ENCODE measurements at places on chromosomes 1 and 21.

DNA sequence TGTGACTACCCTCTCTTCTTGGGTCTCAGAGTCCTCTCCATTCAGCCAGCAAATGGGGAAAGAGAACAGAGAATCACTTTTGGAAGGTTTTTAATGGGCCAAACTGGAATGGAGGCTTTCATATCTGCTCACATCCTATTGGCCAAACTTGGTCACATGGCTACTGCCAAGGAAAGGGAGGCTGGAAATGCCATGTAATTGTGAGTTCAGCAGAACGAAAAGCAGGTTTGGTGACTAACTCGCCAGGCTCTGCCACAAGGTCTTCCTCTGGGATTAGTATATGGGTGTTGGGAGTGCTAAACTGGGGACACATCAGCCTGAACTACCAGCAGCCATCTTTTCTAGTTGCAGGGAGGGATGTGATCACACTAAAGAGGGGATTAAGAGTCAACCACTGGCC lies 19.2 kb downstream of the RD3 start:
- no peak for DNase-seq

DNA sequence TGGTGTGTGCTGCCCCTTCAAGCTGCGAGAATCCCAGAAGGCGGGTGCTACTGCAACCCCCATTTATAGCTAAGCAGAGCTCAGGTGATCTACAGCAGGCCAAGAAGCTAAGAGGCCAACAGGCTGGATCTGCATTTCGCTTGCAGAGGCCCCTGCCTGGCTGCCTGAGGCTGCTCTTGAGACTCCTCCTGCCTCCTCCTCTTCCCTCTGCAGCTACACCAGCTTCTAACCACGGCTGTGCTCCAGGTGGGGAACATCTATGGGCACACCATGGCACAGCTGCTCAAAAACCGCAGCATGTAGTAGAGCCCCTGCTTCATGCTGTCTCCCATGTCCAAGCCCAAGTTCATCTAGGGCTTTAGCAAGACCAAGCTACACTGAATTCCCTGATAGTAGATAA lies 72.9 kb upstream of the ZNF678 start:
- DNase-seq: no peak

- no peak for DNase-seq
These were observed 100.2 kb downstream of the OMA1 start for GRCh38 chr1:58446368-58446767.

GRCh38 chr21:16742131-16742641 lies 770.7 kb upstream of the CXADR start:
- DNase-seq: no peak

DNA sequence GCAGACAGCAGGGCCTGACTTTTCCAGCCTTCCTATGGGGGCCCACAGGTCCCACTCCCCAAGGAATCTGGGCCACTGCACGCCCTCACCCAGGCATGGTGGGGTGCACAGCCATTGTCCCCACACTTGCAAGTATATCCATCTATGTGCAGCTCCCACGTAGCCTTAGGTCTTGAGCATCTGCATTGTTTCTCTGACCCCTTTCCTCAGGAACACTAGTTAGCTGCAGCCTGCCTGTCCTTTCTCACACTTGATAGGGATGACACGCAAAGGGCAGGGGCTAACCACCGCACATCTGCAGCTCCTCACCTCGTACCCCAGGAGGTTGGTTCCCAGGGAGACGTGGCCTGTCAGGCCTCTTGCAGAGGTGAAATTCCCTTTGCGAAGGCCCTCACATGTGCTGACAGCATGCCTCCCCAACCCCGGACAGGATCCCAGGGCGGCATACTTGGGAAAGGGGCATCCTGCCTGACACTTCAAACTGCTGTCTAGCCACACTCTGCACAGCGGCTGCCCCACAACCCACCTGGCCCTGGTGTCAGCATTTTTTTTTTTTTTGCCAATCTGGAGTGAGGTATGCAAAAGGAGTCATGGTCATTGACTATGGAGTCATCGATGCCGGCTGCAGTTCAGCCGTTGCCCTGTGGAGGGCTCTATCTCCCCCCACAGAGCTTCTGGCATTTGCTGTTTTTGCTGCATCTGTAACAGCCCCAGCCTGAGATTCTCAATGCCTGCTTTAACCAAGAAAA lies 5.0 kb downstream of the JMJD4 start:
- DNase-seq: peak; percentile 32

DNA sequence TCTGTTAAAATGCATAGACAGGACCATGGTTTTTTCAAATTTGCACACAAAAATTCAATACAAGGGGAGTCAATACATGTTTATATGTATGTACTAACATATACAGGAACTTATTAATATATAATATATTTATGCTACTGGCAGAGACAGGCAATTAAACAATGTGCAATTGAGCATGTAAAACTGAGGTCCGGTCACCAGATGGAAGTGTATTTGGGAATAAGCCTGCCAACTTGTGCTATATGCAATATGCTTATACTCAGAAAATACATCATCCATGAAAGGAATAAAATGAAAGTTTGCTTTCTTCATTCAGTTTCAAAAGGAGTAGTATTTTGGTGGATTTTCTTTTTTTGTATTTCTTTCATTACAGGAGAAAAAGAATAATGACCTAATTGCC lies 640.2 kb upstream of the CXADR start:
- no peak for DNase-seq

GRCh38 chr1:10736634-10737586 lies 59.5 kb downstream of the CASZ1 start:
- DNase-seq: no peak

- no peak for DNase-seq
These were observed 24.4 kb upstream of the TMEM54 start for GRCh38 chr1:32925403-32926162.

DNA sequence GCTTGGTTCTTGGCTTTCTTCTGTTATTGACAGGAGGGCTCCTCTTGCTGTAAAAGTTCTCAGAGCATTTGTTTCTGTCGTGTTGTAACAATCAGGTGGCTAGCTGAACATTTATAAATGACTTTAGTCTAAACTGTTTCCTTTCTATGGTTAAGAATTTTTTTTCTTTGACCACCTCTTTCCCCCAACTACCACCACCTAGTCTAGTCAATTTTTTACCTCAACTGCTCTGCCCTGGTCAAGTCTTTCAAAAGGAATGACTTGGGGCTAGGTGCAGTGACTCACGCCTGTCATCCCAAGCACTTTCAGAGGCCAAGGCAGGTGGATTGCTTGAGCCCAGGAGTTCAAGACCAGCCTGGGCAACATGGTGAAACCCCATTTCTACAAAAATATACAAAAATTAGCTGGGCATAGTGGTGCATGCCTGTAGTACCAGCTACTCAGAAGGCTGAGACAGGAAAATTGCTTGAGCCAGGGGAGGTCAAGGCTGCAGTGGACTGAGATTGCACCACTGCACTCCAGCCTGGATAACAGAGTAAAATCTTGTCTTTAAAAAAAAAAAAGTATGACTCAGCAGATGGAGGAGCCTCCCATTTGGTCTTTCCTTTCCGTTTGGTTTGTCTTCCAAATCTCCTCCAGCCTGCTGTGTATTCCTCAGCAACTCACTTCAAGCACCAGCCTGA lies 40.7 kb downstream of the MAP3K21 start:
- DNase-seq: no peak

DNA sequence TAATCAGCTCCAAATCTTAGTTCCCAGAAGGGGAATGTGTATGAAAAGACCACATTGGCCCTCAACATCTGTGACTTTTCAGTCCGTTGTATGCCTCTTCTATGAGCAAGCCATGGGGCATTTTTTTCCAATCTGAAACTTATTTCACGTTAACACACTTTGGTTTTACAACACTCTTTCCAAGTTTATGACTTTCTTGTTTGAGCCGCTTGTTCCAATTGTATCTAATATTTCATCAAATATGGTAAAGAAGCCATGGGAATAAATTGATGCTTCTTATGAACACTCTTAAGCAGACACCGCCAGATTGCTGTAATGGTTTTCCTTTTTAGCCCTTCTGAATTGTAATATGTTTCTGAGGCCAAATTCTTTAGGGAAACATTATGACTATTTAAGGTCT lies 359.9 kb downstream of the HLX start:
- DNase-seq: no peak

DNA sequence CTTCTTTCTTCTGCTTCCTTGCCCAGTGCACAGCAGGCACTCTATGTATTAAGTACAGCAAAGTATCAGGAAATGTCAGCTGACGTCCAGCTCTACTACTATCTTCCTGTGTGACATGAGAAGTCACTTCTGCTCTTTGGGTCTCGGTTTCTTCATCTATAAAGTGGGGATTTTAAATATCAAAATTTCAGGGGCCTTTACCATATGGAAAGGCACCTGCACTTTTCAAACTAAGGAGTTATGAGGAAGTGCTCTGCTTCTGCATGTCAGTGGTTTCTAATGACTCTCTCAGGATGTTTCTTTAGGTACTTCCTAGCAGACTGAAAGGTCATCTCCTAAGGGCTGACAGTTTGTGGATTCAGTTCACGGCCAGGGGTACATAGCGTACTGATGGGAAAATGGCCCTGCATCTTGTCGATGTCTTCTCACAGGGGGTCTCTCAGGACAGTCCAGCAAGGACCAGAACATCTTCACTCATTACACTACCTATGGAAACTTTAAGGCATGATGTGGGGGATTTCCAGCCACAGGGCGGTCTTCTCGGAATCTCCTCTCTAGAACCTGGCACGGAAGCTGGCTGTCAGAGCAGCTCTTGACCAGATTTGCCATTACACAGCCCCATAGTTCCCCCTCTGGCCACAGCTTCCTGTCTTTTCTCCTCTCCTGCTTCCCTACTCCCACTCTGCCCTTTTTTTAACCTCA lies 42.0 kb upstream of the MTF1 start:
- no peak for DNase-seq

DNA sequence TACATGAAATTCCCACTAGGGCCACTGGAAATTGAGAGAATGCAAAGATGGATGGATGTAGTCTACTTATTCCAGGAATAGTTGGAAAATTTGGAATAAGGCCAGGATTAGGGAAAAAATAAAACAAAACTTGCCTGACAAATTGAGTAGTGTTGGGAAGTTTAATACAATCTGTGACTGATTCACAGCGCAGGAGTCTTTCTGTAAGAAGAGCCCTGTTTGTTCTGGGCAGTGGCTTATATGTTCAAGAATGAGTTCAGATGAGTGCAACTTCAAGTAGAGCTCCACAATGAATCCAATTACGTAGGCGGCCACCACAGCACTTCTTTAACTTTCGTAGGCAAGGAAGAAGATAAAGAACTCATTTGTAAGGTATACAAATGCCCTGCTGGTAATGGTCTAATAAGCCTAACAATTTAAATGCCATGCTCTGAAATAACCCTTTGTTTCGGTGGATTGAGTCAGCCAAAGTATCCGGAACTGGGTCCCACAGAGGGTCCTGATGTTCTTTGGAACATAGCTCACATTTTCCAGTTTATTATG lies 47.1 kb upstream of the KCNE1 start:
- no peak for DNase-seq

- peak; percentile 3 for DNase-seq
These were observed 21.5 kb upstream of the SLC44A5 start for GRCh38 chr1:75632350-75632949.

- DNase-seq: no peak
These were observed 3.1 kb downstream of the ADAMTSL4 start for GRCh38 chr1:150552128-150552910.

GRCh38 chr1:162868972-162869371 lies 8.0 kb upstream of the CCDC190 start:
- no peak for DNase-seq

GRCh38 chr1:53065391-53065790 lies 3.4 kb downstream of the PODN start:
- DNase-seq: no peak

DNA sequence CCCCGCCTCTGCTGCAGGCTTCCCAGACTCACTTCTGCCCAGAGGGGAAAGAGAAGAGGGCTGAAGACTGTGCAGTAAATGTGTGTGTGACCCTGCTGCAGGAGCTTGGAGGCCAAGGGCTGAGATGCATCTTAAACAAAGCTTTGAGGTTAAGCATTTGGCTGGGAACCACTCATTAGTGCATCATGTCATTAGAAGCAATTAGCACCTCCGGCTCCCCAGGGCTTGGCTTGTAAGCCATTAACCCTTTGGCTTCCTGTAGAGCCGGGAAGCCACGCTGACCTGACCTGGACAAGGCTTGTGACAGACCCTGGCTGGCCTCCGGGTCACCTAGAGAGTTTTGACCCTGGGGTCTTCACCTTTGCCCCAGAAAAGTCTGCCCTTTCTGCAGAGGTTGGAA lies 77.0 kb downstream of the CSMD2 start:
- no peak for DNase-seq

DNA sequence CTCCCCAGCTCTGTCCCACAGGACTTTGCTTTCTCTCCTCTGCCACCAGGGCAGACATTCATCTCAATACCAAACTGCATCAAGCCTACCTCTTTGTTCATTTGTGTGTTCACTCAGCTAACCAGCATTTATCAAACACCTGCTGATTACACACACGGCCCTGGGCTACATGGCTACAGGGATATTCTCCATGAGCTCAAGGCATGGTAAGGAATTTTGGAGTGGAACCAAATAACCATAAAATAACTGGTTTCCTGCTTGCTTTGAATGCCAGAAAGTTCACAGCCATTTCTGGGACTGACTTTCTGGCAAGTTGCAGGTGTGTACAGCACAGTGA lies 54.6 kb downstream of the LDLRAD2 start:
- no peak for DNase-seq

GRCh38 chr1:49346767-49347349 lies 570.2 kb upstream of the BEND5 start:
- no peak for DNase-seq

DNA sequence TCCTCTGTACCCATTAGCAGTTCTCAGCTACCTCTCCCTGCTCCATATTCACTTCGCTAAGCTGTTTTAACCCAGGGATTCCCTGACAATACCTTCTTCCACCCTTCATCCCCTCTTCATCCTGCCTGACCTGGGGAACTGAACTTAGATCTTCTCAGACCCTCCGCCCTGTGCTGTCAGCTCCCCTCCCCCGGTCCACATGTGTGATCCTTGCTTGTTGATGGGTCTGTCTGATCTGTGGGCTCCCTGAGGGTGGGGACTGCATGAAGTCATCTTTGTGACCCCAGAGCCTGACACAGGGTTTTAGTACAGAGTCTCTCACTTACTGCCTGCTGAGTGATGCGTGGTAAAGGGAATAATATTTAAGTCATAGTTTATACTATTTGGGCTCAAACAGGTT lies 11.8 kb downstream of the CHAF1B start:
- DNase-seq: no peak

DNA sequence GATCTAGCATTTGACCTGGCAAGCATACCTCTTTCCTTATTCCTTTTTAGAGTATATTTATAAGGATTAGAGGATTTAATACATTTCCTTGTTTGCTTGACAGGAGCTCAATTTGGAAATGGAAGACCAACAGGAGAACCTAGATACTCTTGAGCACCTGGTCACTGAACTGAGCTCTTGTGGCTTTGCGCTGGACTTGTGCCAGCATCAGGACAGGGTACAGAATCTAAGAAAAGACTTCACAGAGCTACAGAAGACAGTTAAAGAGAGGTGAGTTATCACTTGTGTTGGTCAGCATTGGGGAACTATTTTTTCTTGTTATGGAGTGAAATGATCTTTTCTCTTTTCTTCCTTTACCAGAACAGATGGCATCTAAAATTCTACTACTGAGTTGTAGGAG lies 123.4 kb upstream of the BMP8A start:
- DNase-seq: no peak

DNA sequence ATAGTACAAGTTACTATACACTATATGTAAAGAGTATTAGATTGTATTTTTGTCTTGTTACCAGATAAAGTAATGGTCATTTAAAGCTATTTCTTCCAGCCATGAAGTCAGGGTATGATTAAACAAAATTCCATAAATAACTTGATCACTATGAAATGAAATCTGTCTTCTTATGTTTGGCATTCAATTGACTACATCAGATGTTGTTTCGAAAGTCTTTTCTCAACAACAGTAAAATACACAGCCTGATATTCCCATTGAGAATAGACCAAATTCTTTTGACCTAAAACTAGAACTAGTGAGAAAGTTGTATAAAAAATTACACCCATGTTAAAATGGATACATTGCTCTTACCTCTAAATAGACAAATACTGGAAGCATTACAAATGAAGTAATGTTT lies 134.6 kb upstream of the ADAMTS5 start:
- no peak for DNase-seq

All from CD4-positive, alpha-beta memory T cell (primary cell).